ENCODE measurements at places on chromosomes 7 and 10. TPM values are rescaled to one million over a fixed set of nuclear protein-coding genes. Genes with fewer than 3 reads are reported as not detected.

The WNT8B gene
- total RNA-seq = 0.21 TPM

DNA sequence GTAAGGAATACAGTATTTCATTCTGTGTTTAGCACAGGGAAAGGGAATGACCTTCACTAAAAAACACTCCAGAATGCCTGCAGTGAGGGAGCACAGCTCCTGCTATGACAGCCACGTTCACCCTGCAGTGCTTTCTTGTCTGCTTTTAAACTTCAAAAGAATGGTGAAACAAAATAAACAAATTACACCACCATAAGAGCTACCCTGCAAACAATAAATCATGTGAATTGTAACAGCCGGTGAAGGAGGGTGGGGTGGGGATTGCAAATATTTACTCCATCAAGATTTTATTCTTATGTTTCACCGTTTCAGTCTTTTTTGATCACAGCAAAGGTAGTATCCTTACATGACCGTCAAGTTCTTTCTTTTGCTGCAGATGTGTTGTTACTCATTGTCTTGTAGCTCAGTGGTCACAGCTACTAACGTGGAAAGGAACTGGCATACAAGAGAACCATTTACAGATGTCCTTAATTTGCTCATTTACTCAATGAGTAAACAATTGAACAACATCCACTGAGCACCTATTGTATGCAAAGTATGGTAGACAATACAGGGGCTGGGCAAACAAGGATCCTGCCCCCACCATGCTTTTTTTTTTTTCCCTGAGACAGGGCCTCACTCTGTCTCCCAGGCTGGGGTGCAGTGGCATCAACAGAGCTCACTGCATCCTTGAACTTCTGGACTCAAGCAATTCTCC, 4.1 kb upstream of the CHN2 start:
- ATAC-seq = no peak

The PAPOLB gene
- total RNA-seq = 0.36 TPM

GRCh38 chr10:62577666-62578291, 203.6 kb downstream of the ZNF365 start:
- ATAC-seq = no peak

DNA sequence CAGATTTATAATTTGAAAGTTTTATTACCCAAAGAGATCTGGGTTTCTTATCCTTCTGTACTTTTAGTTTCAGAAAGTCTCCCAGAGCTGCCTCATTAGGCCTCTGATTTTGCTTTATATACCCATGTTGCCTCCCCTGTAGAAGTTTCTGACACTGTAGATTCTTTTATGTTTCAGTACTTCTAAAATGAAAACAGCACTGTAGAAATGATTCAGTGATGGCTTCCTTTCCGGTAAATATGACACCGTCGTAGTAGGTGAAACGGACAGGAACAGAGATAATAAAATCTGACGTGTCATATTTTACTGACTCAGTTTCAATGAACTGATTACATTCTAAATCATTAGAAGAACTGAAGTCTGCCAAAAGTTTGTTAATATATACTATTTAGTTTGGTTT, 272.7 kb downstream of the TWIST1 start:
- ATAC-seq = no peak

The SPAG6 gene
- total RNA-seq = 0.92 TPM

- ATAC-seq = no peak
These were observed 41.4 kb upstream of the GHITM start for GRCh38 chr10:84097787-84098353.

DNA sequence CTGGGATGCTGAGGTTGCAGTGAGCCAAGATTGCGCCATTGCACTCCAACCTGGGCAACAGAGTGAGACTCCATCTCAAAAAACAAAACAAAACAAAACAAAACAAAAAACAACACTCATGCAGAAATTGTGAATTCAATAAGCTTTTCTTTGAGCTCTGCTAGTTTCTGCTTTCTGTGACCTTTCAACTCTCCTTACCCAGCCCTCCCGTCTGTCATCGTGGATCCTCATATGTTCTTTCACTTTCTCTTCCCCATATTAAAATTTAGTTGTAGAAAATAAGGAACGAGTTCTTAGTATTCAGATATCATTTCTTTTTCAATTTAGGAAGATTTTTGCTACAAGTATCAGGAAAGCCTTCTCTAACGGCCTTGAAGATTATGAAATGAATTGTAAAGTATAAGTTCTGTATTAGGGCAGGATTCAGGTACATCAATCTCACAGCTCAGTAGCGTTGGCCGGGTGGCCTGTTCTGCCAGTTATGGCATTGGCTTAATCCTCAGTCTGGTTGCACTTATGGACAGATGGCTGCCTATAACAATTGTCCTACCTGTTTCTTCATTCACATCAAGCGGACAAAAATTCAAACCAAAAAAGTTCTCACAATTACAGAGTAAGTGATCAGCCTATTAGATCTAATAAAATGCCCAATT, 1167.0 kb downstream of the SORCS3 start:
- ATAC-seq = no peak

GRCh38 chr10:114577133-114577532, 80.9 kb downstream of the ABLIM1 start:
- no peak for ATAC-seq

DNA sequence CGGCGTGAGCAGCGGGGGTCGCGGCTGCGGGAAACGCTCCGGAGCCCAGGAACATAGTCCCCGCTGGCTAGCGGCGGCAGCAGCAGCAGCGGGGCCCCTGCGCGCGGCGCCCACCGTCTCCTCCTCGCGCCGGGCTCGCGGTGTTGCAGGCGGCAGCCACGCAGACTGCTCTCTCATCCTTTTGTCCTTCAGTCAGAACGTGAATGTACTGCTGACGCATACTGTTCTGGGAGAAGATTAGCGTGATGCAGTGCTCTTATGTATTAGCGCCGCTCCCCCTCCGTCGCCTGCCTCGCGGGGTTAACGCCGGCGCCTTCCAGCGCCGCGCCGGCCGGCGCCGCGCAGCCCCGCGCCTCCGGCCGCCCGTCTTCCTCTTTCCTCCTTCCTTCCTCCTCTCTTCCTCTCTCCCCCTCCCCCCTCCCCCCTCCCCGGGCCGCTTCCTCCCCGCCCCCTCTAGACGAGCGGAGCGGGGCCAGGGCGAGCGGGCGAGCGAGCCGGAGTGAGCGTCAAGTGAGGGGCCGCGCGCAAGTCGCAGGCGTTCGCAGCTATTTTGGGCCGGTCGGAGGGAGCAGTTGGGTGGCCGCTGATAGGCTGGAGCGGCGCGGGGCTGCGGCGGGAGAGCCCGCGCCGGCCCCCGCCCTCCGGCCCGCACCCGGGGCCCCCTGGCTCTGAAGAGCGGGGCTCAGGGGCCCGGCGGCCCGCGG, 816 bp upstream of the LRRC4 start:
- peak; percentile 82 for ATAC-seq

- ATAC-seq = no peak
These were observed 108.0 kb downstream of the LRRTM3 start for GRCh38 chr10:67033878-67034277.

DNA sequence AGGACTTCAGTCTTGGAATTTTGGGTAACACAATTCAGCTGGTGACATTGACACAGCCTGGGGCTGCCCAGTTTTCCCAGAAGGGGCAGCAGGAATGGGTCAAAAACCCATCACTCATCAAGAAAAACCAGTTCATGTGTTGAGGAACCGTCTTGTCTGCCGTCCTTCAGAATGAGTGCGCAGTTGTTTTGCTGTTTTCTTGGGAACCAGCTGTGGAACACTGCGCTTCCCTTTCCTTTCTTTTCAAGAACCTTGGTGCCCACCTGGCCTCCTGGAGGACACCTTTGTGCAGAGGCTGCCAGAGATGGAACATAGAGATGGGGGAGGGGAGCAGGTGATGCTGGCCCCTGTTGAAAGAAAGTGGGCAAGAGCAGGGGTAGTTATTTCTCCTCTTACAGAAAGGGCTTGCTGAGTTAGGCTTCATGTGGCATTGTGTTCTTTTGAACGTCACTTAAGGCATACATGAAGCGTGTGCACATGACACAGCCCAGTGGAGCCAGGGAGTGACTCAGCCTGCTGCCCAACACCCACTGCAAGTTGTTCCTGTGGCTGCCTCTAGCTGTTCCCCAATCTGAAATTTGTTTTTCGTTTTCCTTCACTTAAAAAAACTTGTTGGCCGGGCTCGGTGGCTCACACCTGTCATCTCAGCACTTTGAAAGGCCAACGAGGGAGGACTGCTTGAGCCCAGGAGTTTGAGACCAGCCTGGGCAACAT, 87.4 kb upstream of the TNS3 start:
- ATAC-seq = peak; percentile 95

- ATAC-seq = peak; percentile 14
These were observed 586 bp upstream of the ANKRD26 start for GRCh38 chr10:27100813-27101347.

Measured in motor neuron (in vitro differentiated cells).